ENCODE measurements at places on chromosomes 11 and 22. TPM values are rescaled to one million over a fixed set of nuclear protein-coding genes. Genes with fewer than 3 reads are reported as not detected.

The MAJIN gene
- not detected for total RNA-seq

The MS4A10 gene
- not detected for total RNA-seq

The OR5A1 gene
- not detected for total RNA-seq

The UPK3A gene
- total RNA-seq = not detected

The CDON gene
- 14.4 TPM for total RNA-seq

The ANAPC15 gene
- total RNA-seq = 30.9 TPM

The RAB38 gene
- 0.59 TPM for total RNA-seq

The PIK3IP1 gene
- 98.8 TPM for total RNA-seq

The MOGAT2 gene
- total RNA-seq = not detected

The CDC42BPG gene
- under 0.01 TPM for total RNA-seq

The FGF4 gene
- 1.8 TPM for total RNA-seq

The SLC16A8 gene
- total RNA-seq = 1.7 TPM

The ASRGL1 gene
- total RNA-seq = 16.2 TPM

The ANO9 gene
- 0.87 TPM for total RNA-seq

The SAA4 gene
- not detected for total RNA-seq

The MORC2 gene
- total RNA-seq = 21.9 TPM

The OR10D3 gene
- not detected for total RNA-seq

The PTDSS2 gene
- total RNA-seq = 67.5 TPM
